Activated T-helper 1 cell treated with anti-CD3 and anti-CD28 coated beads, Interleukin-12 subunit alpha, Interleukin-12 subunit beta, Interleukin-2, Interleukin-4 antibody, amounts not matched to agents 30 ng/mL and 10 ng/mL and 1 ng/mL, durations not matched to agents 14 hours and 24 hours and 36 hours (primary cell): ENCODE measurements at places on chromosomes 1 and 21.

GRCh38 chr1:236393681-236394481 lies at the start of gene EDARADD:
TSS of gene EDARADD (plus strand) at chr1:236394286. CDS start at chr1:236394445, 159 bp downstream.
- H3K27me3 ChIP-seq = peaks cover 22% of the 10 kb centered on the region
- H3K4me3 ChIP-seq = peak within 1 kb of the TSS; percentile 90
- peaks cover 18% of the 10 kb centered on the region for H3K36me3 ChIP-seq
- peaks cover 58% of the 10 kb centered on the region for H3K4me1 ChIP-seq

- H3K36me3 ChIP-seq = no peaks in the 10 kb centered on the region
- no peak overlapping the region for H3K27ac ChIP-seq
- H3K4me3 ChIP-seq = no peak overlapping the region
- peaks cover 11% of the 10 kb centered on the region for H3K27me3 ChIP-seq
- no peak for DNase-seq
Observed at GRCh38 chr1:16434007-16434406, 3.2 kb downstream of the SPATA21 start.

DNA sequence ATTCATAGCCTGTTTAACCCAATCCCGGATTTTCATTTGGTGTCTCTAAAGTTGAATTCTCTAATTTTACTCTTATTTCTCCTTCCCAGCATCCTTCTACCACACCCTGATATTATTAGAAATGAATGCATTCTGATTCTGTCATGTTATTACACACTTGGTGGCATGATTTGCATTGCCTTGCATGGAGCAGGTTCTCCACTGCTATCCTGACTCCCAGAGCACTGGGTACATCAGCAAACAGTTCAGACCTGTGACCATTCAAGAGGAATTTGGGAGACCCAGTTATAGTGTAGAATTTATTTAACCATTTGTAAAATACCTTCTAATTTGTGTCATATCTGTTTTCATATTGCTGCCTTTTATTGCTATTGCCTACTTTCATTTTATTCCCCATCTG lies 2.6 kb downstream of the LRRC8B start:
- H3K27ac ChIP-seq = no peak overlapping the region
- no peak for DNase-seq
- H3K27me3 ChIP-seq = no peaks in the 10 kb centered on the region
- no peak overlapping the region for H3K4me3 ChIP-seq

DNA sequence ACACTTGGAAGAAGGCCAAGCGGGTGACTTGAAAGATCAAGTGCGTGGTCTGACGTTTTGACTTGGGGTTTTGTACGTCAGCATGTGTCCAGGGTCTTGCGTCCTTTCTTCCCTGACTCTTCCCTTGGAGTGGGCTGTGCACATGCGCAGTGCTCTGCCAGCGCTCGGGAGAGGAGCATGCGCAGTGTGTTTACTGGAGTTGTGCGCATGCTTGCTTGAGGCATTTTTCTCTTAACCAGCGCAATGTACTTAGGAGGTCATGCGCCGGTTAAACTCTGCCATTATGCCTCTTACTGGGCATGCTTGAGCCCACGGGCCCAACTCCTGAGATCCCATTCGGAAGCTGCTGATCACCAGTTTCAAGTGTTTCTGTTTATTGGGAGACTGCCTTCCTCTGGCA lies 242.5 kb upstream of the AJAP1 start:
- no peaks in the 10 kb centered on the region for H3K36me3 ChIP-seq
- no peak overlapping the region for H3K4me3 ChIP-seq
- no peak overlapping the region for H3K27ac ChIP-seq
- H3K4me1 ChIP-seq = no peaks in the 10 kb centered on the region

DNA sequence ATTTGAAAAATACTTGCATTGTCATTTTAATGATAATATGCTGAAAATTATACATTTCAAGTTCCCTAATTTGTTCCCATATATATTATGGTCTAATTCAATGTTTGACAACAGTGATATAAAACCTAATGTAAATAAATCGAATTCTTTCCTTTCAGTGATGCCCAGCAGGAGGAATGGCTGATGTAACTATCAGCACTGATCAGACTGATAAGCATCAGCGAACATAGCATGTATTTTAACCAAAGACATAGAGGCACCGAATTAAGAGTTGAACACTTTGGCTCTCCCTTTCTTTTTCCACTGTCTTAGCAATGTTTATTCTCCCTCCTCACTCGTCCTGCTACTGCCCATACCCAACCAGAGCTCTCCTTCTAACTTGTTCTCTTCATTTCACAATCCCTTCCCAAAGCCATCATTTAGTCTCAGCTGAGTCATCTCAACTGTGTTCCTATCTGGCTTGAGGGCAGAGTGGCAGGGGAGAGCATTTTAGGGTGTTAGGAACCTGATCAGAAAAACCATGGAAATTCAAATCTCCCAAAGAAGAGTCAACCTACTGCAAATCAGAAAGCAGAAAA lies 58.8 kb upstream of the C1orf115 start:
- H3K36me3 ChIP-seq = no peaks in the 10 kb centered on the region
- DNase-seq = no peak
- H3K4me1 ChIP-seq = no peaks in the 10 kb centered on the region
- H3K27me3 ChIP-seq = peaks cover 4% of the 10 kb centered on the region
- no peak overlapping the region for H3K4me3 ChIP-seq

GRCh38 chr1:68116643-68117235 lies 66.3 kb upstream of the DIRAS3 start:
- no peaks in the 10 kb centered on the region for H3K36me3 ChIP-seq
- DNase-seq = peak; percentile 3
- peaks cover 2% of the 10 kb centered on the region for H3K27me3 ChIP-seq
- no peak overlapping the region for H3K27ac ChIP-seq

DNA sequence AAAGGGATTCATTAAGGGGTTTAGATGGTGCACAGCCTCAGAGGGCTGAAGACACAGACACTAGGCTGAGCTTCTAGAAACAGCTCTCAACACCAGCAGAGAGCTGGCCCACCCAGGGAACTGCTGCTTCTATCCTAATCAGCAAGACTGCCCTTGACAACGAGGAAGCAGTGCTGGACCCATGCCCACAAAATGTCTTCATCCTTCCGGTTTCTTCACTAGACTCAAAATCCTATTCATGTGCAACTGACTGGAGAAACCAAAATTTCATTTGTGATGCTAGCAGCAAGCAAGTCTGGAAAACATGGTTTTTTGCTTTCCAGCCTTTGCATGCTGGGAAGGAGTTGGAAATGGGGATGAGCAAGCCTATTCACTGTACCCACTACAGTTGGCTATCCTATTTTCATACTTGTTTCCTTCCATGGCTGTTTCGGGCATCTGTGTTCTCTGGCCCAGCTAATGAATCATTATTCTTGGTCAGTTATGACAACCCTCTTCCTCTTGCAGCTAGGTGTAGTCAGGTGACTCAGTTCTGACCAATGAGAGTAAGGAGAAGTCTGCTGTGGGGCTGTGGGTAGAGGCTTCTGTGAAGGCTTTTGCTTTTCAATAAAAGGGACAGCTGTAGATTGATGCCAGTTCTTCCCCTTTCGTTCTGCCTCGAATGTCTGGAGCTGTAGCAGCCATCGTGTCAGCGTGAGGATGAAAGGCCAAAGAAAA lies 14.6 kb upstream of the TMEM61 start:
- H3K4me3 ChIP-seq = no peak overlapping the region
- H3K27ac ChIP-seq = no peak overlapping the region
- H3K27me3 ChIP-seq = peaks cover 14% of the 10 kb centered on the region

DNA sequence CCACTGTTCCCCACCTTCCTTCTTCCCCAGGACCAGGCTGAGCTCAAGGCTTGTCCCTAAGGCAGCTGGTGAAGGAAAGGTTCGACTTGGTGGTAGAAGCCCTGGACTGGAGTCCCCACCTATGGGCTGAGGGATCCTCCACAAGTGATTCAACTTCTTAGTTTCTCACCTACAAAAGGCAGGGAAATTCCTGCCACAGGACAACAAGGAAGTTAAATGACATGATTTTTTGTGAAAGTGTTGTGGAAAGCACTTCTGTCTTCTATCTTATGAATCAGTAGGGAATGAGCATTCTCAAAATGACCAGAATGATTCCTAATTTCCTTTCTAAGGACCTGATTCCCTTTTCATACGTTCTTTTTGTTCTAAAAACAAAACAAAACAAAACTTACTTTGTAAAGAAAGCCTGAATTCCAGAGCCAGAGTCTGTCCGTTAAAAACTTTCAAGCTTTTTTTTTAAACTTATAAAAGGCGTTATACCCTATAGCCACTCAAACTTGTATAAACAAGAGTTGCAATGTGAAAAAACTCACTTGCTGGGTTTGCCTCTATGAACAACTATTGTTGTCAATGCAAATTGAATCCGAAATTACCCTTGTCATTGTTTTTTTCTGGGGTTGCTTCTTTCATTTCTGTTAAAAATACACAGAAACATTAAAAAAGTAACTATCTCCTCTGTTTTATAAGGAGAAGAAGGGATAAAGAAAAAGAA lies 12.2 kb downstream of the KCNJ15 start:
- no peaks in the 10 kb centered on the region for H3K36me3 ChIP-seq
- H3K4me1 ChIP-seq = peaks cover 42% of the 10 kb centered on the region
- H3K27ac ChIP-seq = peak overlapping the region; percentile 88
- peaks cover 3% of the 10 kb centered on the region for H3K27me3 ChIP-seq
- no peak for DNase-seq

- no peaks in the 10 kb centered on the region for H3K27me3 ChIP-seq
- H3K36me3 ChIP-seq = no peaks in the 10 kb centered on the region
- no peak overlapping the region for H3K4me3 ChIP-seq
- no peak for DNase-seq
- H3K4me1 ChIP-seq = peaks cover 5% of the 10 kb centered on the region
Observed at GRCh38 chr1:54604572-54605370, 18.6 kb downstream of the FAM151A start.

DNA sequence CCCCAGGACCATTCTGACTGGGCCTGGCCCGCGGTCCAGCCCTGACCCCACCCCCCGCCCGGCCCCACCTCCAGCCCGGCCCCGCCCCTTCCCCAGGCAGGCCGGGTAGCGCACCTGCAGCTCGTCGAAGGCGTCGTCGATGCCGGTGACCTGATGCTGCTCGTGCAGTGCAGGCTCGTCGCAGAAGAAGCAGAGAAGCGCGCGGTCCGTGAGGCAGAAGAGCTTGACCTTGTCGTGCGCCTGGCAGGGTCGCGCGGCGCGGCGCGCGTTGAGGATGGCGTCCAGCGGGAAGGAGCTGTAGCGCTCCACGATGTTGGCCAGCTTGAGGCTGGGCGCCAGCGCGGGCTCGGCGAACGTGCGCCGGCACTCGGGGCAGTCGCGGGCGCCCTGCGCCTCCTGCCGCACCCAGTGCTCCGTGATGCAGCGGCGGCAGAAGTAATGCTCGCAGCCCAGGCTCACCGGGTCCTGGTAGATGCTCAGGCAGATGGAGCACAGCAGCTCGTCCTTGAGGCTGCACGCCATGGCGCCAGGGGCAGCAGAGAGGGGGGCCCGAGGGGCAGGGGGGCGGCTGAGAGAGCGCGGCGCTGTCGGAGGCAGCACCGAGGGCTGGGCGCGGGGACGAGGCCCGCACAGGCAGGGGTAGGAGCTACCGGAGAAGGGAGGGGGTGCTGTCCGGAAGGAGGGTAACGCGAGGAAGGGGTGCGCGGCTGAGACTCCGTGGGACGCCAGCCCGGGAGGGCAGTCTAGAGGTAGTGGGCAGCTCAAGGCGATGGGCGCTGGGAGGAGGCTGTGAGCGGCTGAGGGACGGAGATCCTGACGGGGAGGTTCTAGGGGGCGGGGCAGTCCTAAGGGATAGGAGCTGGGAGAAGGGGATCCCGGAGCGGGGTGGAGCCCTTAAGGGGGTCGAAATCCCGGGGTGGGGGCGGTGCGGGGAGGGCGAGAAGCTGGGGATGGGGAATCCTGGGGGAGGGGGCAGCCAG lies 642 bp downstream of the TRIM62 start:
- H3K4me3 ChIP-seq = peak overlapping the region; percentile 87
- peak; percentile 70 for DNase-seq
- peak overlapping the region; percentile 81 for H3K27ac ChIP-seq
- H3K4me1 ChIP-seq = peaks cover 28% of the 10 kb centered on the region
- peaks cover 19% of the 10 kb centered on the region for H3K27me3 ChIP-seq
